ENCODE measurements at places on chromosomes 16 and 17.

- no peaks in the 10 kb centered on the region for H3K36me3 ChIP-seq
- H3K27ac ChIP-seq, result no peak overlapping the region
- no peak overlapping the region for H3K4me3 ChIP-seq
- no peaks in the 10 kb centered on the region for H3K4me1 ChIP-seq
- no peaks in the 10 kb centered on the region for H3K27me3 ChIP-seq
- DNase-seq, result no peak
These were observed 228.5 kb upstream of the PMFBP1 start for GRCh38 chr16:72400257-72401083.

DNA sequence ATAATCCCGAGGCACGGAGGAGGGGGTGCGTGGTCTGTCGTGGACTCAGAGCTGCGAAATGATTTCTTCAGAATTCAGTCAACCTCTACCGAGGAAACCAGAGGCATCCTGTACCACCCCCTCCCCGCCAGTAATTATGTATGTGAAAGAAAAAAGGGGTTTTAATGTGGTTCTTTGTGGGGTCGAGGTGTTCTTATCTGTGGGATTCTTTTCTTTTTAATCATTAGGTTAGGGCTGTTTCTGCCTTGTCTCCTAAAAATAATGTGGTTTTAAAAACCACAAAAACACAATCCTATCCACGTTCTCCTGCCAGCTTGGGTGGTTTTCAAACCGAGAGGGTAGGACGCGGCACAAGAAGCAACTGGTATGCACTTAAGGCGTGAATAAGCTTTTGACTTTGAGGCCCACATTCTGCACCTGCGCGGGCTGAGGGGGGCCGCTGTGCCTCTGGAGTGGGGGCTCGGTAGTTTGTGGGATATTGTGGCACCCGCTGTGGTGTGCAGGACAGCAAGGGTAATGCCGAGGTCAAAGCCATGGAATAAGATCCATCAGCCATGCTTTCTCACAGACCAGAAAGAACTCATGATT lies 1.0 kb downstream of the SLC47A1 start:
- H3K27me3 ChIP-seq, result peaks cover 4% of the 10 kb centered on the region
- no peaks in the 10 kb centered on the region for H3K36me3 ChIP-seq
- DNase-seq, result peak; percentile 58
- peaks cover 11% of the 10 kb centered on the region for H3K4me1 ChIP-seq
- H3K27ac ChIP-seq, result no peak overlapping the region

- H3K4me3 ChIP-seq, result no peak overlapping the region
- DNase-seq, result no peak
- H3K27me3 ChIP-seq, result no peaks in the 10 kb centered on the region
- H3K4me1 ChIP-seq, result no peaks in the 10 kb centered on the region
These were observed 140.5 kb downstream of the CACNG3 start for GRCh38 chr16:24396350-24397271.

DNA sequence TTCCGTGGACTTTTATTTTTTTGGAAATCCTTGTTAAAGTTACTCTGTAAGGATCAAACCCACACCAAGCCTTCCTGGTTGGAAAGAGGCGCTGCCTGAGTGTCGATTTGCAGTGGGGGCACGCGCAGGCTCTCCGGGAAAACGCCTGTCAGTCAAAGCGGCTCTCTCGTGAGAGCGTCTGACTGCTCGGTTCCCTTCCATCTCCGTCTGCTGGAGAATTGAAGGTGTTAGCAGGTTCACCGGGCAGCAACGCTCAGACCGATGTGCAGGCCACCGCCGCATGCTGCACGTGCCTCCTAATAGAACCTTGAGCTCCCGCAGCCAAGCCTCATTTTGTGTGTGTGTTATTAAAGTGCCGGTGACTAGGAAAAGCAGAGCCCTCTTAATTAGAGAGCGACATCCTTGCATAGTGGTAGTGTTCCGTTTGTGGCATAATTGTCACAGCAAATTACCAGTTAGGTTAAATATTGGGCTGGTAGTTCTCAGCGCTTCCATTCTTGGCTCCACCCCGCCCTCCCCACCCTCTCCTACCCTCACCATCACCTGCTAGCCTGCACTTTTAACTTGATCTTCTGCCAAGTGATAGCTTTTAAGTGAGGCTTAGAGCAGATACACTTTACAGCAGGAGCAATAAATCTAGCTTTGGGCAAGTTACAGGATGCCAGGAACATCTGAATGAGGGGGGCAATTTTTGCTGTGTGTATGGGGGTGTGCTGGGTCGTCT lies 75.5 kb downstream of the RPA1 start:
- H3K4me1 ChIP-seq, result peaks cover 4% of the 10 kb centered on the region
- no peak for DNase-seq
- peaks cover 39% of the 10 kb centered on the region for H3K27me3 ChIP-seq
- H3K4me3 ChIP-seq, result no peak overlapping the region

DNA sequence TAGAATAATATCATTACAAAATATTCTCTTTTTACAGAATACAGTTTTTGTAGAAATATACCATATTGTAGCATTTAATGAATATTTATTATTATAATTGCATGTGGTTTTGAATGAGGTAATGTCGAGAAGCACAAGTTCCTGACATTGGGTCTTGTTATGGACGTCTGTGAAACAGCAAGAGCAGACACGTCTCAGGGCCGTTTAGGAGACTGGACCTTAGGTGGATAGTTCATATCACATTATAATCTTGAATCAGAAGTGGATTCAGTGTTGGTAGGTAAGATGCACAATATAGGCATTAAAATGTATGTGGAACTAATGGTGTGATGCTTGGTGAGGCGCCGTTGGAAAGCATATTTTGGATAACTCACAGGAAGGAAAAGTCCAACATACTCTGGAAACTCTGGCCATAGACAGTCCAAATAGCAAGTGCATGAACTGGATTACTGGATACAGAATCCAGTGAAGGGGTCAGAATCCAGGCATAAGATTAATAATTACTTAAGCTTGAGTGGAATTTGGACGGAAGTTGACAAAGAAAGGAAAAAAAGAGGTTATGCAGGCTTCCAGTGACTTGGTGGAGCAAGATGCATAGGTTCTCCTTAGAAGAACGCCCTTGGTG lies 17.2 kb downstream of the ABCA8 start:
- H3K4me1 ChIP-seq, result no peaks in the 10 kb centered on the region
- DNase-seq, result no peak
- no peak overlapping the region for H3K4me3 ChIP-seq
- no peak overlapping the region for H3K27ac ChIP-seq

DNA sequence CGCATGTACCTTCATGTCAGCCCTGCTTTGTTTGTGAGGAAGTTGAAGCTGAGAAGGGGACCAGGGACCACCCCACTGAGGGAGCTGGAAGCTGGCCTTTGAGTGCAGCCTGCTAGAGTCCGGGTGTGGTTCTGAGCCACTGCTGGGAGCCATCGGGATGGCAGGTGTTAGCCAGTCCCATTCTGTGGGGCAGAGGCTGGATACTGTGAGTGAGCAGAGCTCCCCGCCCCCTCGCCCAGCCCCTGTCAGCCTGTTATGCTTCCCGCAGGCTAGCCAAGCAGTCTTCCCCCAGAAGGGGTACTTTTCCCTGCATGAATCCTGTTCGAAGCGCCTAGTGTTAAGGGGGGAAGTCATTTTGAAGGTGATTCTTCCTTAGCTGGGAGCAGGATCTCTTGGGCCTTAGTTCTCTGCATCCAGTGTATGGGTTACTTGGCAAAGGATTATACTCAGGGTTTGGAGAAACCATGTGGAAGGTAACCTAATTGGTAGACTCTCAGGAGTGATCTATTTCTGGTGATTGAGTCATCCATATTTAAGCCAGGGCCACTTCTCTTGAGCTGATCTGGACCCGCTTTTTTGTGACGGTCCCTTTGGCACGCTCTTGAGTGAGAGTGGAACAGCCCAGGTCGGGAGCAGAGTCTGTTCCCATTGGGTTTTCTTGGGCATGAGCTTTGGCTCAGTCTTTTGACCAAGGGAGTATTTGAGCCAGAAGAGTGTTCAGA lies 23.8 kb downstream of the AKAP1 start:
- no peak overlapping the region for H3K4me3 ChIP-seq
- H3K27me3 ChIP-seq, result no peaks in the 10 kb centered on the region
- peaks cover 23% of the 10 kb centered on the region for H3K36me3 ChIP-seq
- no peak overlapping the region for H3K27ac ChIP-seq
- H3K4me1 ChIP-seq, result peaks cover 20% of the 10 kb centered on the region
- no peak for DNase-seq

GRCh38 chr16:58533751-58534470 lies 18.6 kb downstream of the SETD6 start:
- H3K27me3 ChIP-seq, result no peaks in the 10 kb centered on the region
- H3K4me1 ChIP-seq, result no peaks in the 10 kb centered on the region
- no peak for DNase-seq
- H3K4me3 ChIP-seq, result no peak overlapping the region

- H3K27ac ChIP-seq, result no peak overlapping the region
- H3K4me3 ChIP-seq, result no peak overlapping the region
- peaks cover 12% of the 10 kb centered on the region for H3K36me3 ChIP-seq
These were observed 13.9 kb upstream of the NCBP3 start for GRCh38 chr17:3859940-3860339.

DNA sequence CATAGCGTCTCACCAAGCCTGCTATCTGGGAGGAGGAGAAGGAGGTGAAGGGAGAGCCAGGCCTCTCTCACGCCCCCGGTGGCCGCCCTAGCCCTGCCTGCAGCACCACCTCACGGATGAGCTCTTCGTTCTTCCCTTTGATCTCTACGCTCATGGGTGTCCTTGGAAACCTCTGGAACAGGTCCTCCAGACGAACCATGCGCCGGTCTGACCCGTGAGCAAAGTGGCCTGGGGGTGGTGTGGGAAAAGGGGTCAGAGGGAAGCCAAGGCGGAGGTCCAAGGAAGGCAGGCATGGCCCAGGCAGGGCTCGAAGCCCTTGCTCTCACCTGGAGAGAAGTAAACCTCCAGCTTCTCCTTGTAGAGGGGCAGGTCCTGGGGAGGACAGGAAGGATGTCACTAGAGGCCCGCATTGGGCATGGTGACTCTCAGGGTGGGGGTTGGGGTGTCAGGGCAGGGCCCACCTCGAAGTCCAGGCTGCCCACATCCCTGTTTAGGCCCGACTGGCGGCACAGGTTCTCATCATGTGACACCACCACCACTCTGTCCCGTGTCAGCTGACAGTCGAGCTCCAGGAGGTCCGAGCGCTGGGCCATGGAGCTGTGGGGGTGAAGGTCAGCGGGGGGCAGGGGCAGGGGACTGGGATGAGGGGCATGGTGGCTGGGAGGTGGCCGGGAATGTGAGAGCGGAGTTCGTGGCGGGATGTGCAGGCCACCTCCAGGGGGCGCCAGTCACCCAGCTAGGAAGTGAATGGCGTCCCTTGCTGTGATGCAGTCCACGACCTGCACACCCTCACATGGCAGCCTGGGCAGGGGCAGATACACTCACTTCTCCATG lies 923 bp downstream of the GDPD3 start:
- H3K27ac ChIP-seq, result no peak overlapping the region
- H3K36me3 ChIP-seq, result peaks cover 60% of the 10 kb centered on the region
- H3K27me3 ChIP-seq, result no peaks in the 10 kb centered on the region
- H3K4me1 ChIP-seq, result peaks cover 6% of the 10 kb centered on the region

DNA sequence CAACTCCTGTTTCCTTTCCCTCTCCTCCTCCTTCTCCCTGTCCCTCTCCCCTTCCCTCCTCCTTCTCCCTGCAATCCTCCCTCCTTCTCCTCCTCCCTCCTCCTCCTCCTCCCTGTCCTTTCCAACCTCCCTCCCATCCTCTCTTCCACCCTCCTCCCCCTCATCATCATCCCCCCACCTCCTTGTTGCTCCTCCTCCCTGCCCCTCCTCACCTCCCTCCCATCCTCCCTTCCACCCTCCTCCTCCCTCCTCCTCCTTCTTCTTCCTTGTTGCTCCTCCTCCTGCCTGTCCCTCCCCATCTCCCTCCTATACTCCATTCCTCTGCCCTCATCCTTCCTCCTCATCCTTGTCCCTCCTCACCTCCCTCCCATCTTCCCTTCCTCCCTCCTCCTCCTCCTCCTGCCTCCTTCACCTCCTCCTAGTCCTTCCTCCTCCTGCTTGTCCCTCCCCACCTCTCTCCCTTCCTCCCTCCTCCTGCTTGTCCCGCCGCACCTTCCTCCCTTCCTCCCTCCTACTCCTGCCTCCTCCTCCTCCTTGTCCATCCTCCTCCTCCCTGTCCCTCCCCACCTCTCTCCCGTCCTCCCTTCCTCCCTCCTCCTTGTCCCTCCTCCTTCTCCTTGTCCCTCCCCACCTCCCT lies 222.5 kb downstream of the IRF8 start:
- H3K4me1 ChIP-seq, result no peaks in the 10 kb centered on the region
- no peak overlapping the region for H3K27ac ChIP-seq
- H3K27me3 ChIP-seq, result peaks cover 6% of the 10 kb centered on the region
- H3K4me3 ChIP-seq, result no peak overlapping the region
- no peaks in the 10 kb centered on the region for H3K36me3 ChIP-seq

GRCh38 chr16:49494474-49494873 lies 120.9 kb downstream of the C16orf78 start:
- no peak overlapping the region for H3K4me3 ChIP-seq
- peaks cover 8% of the 10 kb centered on the region for H3K4me1 ChIP-seq
- no peaks in the 10 kb centered on the region for H3K36me3 ChIP-seq
- peak; percentile 30 for DNase-seq
- no peak overlapping the region for H3K27ac ChIP-seq
- no peaks in the 10 kb centered on the region for H3K27me3 ChIP-seq

DNA sequence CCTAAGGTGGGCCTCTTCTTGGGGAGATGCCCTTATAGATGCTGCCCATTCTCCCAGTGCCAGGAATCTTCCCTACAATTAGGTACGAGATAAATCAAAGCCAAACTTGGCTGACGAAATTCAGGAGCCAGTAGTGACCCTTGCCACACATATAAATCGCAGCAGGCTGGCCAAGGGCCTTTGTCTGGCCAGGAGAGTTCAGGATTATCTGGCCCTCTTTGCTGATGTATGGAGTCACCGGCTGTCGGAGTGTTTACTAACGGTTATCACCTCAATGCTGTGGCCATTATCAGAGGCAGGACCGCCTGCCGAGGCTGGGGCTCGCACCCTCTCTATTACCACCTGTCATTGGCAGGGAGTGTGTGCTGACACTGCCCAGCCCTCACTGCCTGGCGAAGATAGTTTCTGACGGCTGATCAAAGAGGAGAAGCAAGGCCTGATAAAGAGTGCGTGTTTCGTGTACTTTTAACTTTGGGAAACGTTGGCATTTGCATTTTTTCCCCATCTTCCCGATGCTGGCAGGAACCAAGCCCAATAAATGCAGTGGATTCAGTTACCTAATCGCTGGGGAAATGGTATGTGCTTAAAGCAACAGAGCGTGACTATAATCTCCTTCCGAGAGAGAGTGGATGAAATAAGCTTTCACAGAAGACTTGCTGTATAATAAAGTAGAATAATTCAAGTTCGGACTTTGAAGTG lies 32.8 kb upstream of the TBX2 start:
- no peaks in the 10 kb centered on the region for H3K4me1 ChIP-seq
- H3K27ac ChIP-seq, result no peak overlapping the region
- DNase-seq, result no peak

DNA sequence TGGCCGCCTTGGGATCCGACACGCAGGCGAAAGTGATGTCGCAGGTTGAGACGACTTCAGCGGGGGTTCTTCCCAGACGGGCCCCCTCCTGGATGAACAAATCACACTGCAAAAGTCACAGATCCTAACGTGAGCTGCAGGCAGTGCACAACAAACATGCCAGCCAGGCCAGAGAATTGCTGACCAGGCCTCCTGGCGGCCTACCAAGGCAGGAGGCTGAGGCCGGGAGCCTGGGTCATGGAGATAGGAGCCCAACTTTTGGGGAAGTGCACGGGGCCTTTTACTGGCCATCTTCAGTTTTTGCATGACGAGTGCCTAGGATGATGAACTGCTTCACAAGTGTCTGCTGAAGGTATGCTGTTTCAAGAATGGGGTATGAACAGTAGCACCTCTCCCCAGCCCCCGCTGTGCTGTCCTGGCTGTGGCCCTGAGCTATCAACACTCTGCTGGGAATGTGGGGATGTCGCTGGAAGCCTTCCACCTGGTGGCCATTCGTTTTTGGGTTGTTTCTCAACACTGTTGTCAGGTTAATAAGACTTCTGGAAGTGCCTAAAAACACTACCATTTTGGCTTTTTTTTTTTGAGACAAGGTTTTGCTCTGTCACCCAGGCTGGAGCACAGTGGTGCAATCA lies 12.2 kb upstream of the ROGDI start:
- no peak for DNase-seq
- peaks cover 87% of the 10 kb centered on the region for H3K36me3 ChIP-seq
- no peaks in the 10 kb centered on the region for H3K27me3 ChIP-seq

Data from upper lobe of right lung (tissue), 1 donor.